ENCODE measurements at places on chromosomes 3 and 15.

DNA sequence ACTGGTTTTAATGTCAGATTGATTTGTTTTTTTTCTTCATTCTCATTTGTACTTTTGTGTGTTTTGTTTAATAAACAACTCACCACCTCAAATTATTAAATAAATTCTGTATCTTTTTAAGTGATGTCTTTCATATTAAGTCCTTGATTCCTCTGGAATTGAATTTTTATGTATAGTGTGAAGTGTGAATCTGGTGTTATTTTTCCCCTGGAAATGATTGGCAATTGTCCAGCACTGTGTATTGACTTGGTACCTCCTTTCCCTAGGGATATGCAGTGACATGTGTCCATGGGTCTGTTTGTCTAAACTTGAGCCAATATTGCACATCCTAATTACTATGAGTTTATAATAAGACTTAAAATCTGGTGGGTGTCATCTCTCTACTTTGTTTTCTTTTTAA lies 2.1 kb downstream of the RNU5B-1 start:
- no peak for DNase-seq

DNA sequence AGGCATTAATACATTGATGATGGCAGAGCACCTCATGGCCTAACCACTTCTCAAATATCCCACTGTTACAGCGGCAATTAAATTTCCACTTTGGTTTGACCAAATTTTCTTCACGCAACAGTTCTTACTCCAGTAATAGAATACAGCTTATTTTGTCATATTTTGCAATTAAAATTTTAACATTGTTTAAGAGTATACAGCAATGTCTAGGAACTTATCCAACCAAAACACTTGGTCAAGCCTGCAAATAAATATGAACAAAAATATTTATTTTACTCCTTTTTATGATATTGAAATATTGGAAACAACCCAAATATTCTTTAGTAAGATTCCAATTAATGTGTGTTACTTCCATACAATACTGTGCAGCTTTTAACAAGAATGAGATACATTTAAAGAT lies 45.3 kb upstream of the C3orf80 start:
- no peak for DNase-seq

GRCh38 chr15:89356634-89357298 lies 22.1 kb upstream of the POLG start:
- DNase-seq = no peak

DNA sequence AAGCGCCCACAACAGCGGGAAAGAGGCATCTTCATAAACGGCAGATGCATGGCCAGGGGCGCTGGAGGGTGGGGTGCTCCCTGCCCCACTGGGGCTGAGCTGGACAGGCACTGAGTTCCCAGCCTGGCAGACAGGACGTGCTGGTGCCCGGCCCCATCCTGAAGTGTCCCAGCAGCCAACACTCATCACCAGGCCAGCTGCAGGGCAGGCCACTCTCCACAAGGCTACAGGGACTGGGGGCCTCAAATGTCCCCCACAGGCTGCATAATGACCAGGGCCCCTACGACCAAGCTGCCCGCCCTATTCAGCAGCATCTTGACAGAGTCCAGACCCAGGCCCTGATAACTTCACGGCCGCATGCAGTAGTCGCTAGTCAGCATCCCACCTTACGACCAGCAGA lies 124.1 kb upstream of the IQSEC1 start:
- no peak for DNase-seq

- DNase-seq = no peak
Measured at GRCh38 chr15:73630921-73631362, 2.2 kb downstream of the NPTN start.

DNA sequence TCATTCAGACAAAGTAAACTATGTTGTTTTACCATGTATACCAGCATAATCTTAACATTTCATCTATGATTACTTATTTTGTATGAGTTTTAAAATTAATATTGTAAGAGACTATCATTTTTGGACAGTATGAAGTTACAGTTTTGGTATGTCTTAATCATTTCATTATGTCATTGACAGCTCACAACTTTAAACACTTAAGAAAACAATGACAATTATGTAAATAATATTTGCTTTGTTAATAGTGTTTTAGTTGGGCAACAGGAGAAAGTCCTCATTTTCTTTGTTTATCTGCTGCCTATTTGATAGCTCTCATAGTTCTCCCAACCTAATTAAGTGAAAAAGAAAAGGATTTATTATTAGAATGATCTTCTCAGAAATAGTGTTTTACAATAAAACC lies 80.2 kb downstream of the MEF2A start:
- DNase-seq = no peak

DNA sequence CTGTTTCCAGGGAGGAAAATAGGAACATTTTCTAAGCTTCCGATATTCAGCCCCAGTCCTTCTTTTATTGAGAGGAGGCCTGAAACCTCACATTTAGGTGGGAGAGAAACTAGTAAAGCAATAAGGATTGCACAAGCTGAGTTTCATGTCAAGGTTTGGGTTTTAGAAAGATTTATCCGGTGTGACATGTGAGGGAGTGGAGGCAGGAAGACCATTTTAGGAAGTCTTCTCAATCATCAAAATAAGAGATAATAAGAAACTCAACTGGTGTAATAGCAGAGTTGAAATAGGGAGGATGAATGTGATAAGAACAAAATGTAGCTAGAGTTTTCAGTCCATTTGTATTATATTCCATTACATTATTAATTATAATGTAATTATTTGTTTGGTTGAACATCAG lies 27.7 kb upstream of the CLDN16 start:
- DNase-seq = no peak

- no peak for DNase-seq
Measured at GRCh38 chr3:8157640-8158039, 344.0 kb upstream of the LMCD1 start.

- DNase-seq = no peak
Measured at GRCh38 chr3:46852839-46853355, 10.3 kb downstream of the MYL3 start.

DNA sequence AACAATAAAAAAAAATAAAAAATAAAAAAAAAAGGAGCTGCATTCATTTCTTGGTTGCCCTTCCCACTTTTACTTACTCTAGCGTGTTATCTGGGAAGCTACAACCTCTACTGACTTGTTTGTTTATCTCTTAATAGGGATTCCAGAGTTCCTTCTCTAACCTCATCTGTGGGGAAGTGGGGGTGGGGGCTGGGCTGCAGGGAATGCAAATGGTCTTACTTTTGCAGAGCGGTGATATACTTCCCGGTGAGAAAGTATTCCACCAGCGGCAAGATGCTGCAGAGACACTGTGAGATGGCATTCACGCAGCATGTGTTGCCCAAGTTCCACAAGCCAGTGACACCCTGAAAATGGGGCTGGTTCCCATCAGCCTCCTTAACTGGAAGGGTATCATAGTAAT lies 2.1 kb downstream of the USP50 start:
- no peak for DNase-seq

- no peak for DNase-seq
Measured at GRCh38 chr3:38477057-38477820, 18.9 kb upstream of the EXOG start.

- no peak for DNase-seq
Measured at GRCh38 chr3:107581230-107581629, 58.5 kb downstream of the BBX start.

DNA sequence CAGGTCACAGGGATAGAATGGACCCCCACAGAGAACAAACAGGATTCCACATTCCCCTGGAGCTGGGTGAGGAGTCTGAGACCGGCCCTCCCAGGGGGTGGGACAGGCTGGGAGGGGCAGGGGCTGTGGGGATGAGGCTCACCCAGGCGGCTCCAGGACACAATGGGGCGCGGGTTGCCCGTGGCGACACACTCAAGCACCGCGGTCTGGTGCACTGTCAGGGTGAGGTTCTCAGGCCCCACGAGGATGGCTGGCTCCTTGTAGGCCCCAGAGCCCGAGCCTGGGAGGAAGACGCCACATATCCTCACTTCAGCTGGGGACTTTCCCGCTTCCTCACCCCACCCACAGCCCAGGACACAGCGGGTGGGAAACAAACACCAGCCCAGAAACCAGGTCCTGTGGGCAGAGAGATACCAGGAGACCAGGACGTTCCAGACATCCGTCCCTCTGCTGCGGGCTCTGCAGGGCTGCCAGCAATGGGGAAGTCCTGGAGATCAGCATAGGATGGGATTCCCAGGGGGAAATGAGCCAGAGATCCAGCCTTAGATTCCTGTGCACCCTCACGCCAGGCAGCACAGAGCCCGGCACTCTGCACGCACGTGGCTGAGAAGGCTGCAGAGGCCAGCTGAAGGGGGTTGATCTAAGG lies 30.2 kb downstream of the RNU5B-1 start:
- no peak for DNase-seq

Measured in activated CD8-positive, alpha-beta memory T cell treated with anti-CD3 and anti-CD28 coated beads for 1 hour (primary cell).